Spinal cord (tissue), 10 donors: ENCODE measurements at places on chromosomes 5 and 9. TPM values are rescaled to one million over a fixed set of nuclear protein-coding genes. Genes with fewer than 3 reads are reported as not detected.

Gene GPRIN1
- 14.7 TPM for total RNA-seq

Gene CTSV
- total RNA-seq: 3.5 TPM

Gene RASEF
- 3.3 TPM for total RNA-seq

Gene JAK2
- total RNA-seq: 25.9 TPM

Gene SPOCK1
- 31.8 TPM for total RNA-seq

Gene CFAP90
- total RNA-seq: 3.6 TPM

Gene TRIM7
- total RNA-seq: 1.9 TPM

Gene PPP2R2B
- 135 TPM for total RNA-seq

Gene AHRR
- total RNA-seq: 3.4 TPM

Gene SPATA9
- 1.2 TPM for total RNA-seq

Gene IRX2
- 4.8 TPM for total RNA-seq

Gene TMEM174
- total RNA-seq: not detected

Gene PCDHGA10
- total RNA-seq: 12.4 TPM

Gene GHR
- total RNA-seq: 12.2 TPM

Gene PAEP
- 0.55 TPM for total RNA-seq

Gene EIF4E1B
- 1.2 TPM for total RNA-seq

Gene TAS2R1
- 0.94 TPM for total RNA-seq

Gene CEMIP2
- total RNA-seq: 62.3 TPM

Gene CCDC183
- 0.89 TPM for total RNA-seq

Gene ORM2
- total RNA-seq: 0.28 TPM

Gene NOXA1
- 1.4 TPM for total RNA-seq

Gene SEMA4D
- 68.7 TPM for total RNA-seq

Gene PCDHGA6
- 12.3 TPM for total RNA-seq

Gene CD180
- 1.7 TPM for total RNA-seq

Gene GFRA3
- 3.2 TPM for total RNA-seq

Gene MTREX
- total RNA-seq: 76.9 TPM

Gene FOXD4
- 0.99 TPM for total RNA-seq

Gene PTBP3
- 17.6 TPM for total RNA-seq

Gene PNPLA7
- total RNA-seq: 0.89 TPM

Gene CCL28
- 6.1 TPM for total RNA-seq
